Kidney capillary endothelial cell (primary cell): ENCODE measurements at places on chromosomes 16 and 17.

DNA sequence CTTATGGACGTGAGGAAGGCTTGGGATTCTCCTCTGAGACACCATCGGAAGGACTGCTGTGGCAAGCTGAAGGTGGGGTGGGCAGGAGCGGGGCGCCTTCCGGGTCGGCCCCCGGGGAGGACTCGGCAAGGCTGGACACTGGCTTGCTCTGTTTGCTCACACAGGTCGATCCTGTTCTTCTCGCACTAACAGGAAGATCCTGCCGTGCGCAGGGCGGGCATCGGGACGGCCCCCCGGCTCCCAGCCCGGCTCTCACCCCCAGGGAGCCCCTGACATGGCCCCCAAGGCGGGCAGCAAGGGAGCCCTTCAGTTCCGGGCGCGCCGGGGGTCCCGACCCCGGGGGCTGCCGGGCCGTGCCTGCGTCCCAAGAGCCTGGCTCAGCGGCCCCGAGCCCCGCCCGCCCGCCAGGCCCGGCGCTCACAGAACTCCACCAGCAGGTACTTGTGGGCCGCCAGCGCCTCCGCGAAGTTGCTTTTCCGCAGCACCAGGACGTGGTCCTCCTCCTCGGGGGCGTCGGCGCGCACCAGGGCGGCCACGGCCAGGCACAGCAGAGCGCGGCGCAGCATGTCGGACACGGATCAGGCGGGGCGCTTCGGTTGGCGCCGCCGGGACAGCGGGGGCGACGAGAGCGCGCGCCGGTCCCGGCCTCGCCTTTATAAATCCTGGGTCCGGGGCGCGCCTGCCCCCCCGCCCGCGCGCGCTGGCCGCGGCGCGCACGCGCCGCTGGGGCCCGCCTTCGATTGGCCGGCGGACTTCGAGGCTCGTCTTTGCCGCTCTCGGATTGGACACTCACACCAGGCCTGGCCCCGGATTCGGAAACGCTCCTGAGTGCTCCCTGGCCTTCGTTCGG, at the start of gene P4HB:
Gene P4HB (minus strand): TSS at position 630 of the 850 bp plus-strand sequence. CDS start 64 bp downstream, at position 566.
- no peak for DNase-seq

- DNase-seq = no peak
Measured at GRCh38 chr16:12513076-12513790, 290.5 kb downstream of the CPPED1 start.

DNA sequence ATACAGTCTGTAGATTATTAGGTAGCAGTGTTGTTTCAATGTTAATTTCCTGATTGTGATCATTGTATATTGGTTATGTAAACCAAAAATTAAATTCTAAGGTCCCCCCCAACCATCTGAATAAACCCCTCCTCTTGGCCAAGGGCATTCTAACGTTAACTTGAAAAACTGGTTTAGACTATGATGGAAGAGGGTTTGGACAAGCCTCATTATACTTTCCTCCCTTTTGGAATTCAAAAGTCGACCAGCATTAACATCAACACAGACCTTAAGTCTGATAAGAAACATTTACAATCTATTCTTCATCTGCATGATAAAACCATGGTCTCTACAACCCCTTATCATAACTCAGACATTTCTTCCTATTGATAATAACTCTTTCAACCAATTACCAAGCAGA, 20.6 kb upstream of the KIFC3 start:
- no peak for DNase-seq

GRCh38 chr17:40022961-40023541, 7.8 kb downstream of the CSF3 start:
- no peak for DNase-seq

GRCh38 chr17:3012926-3013581, 50.4 kb downstream of the OR1D5 start:
- DNase-seq = peak; percentile 56

- no peak for DNase-seq
Measured at GRCh38 chr16:56682703-56683397, 580 bp downstream of the MT1X start.

DNA sequence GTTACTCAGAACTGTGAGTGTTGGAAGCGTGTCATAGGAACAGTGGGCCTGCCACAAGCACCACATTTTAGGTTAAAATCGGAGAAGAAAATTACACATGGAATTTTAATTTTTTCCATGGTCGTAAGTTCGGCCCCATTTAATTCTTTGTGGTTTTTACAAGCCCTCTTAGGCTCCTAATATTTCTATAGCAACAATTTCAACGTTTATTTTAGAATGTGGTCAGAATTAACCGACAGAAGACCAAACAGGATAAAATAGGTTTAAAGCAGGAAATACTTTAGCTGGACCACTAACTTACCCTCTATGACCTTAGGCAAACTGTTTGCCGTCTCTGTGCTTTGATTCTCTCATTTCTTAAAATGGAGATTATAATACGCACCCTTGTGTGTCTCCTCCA, 69.9 kb downstream of the FTO start:
- no peak for DNase-seq

DNA sequence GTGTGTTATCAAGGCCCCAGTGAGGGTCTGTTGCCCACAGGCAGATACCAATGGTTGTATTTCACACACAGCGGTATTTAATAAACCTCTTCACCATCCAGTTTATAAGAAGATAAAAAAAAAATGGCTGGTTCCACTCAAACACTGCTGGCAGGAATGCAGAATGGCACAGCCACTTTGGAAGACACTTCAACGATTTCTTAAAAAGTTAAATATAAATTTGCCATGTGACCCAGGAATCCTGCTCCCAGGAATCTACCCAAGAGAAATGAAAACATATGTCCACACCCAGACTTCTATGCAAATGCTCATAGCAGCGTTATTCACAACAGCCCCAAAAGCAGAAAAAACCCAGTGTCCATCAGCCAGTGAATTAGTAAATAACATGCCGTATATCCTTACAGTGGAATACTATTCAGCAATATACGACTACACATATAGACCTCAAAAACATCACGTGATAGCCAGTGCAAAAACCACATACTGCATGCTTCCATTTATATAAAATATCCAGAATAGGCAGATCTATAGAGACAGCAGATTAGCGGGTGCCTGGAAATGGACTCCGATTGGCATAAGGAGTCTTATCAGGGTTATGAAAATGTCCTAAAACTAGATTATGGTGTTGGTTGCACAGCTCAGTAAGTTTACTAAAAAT, 38.7 kb downstream of the XYLT1 start:
- DNase-seq = no peak

DNA sequence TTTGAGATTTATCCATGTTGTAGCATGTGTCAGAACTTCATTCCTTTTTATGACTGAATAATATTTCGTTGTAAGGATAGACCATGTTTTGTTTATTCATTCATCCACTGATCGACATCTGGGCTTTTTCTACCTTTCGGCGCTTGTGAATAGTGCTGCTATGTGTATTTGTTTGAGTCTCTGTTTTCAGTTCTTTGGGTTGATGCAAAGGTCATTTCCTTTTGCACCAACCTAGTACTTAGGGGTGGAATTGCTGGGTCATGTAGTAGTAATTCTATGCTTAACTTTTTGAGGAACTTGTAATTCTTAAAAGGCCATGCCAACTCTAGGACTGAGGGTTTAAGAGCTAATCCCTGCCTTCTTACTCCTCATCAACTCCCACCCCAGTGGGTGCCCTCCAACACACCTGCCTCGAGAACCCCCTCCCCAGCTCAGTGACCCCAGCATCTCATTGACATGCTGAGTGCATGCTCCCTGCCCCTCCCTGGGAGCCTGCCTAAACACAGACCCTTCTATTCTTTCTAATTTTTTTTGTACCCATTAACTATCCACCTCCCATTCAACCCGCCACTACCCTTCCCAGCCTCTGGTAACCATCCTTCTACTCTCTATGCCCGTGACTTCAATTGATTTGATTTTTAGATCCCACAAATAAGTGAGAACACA, 51.2 kb downstream of the ABAT start:
- DNase-seq = no peak

- no peak for DNase-seq
Measured at GRCh38 chr17:50763716-50764475, 3.4 kb downstream of the ANKRD40CL start.

GRCh38 chr17:28908640-28909167, 5.8 kb upstream of the DHRS13 start:
- DNase-seq = no peak

GRCh38 chr16:57600048-57600835, 28.2 kb upstream of the ADGRG1 start:
- peak; percentile 45 for DNase-seq

DNA sequence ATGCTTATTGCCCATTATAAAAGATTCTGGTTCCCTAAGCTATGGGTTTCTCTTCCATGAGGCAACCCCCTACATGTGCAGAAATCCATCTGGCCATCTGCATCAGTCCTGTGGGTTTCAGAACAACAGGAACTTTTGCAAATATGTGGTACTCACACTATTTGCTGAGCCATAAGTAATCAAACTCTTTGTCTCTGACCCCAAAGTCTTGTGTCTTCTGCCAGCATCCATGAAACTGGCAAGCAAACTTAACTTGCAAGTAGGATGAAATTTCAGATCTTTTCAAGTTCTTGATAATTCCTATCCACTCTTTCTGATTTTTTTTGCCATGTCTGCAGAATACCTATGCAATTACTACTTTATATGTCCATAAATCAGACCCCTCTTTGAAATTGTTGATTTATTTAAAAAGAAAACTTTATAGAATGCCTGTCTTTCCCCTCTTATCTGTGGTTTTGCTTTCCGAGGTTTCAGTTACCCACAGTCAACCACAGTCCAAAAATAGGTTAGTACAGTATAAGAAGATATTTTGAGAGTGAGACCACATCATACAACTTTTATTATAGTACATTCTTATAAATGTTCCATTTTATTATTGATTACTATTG, 158.4 kb upstream of the IRX3 start:
- DNase-seq = no peak

DNA sequence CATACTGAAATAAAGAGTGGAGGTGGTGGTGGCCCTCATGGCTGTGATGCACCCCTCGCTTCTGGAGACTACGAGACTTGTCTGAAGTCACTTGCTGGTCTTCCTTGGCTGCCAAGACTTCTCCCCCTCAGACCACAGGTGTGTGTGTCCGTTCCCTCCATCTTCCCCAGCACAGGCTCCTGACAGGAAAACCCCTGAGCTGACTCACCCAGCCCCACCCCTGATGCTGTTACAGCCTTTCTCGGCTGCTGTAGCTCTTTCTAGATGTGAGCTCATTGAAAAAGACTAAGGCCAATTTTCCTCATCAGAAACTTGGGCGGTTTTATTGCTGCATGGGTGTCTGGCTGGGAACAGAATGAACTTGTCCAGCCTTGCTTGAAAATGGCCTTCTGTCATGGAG, 296.9 kb downstream of the TMEM114 start:
- DNase-seq = no peak

DNA sequence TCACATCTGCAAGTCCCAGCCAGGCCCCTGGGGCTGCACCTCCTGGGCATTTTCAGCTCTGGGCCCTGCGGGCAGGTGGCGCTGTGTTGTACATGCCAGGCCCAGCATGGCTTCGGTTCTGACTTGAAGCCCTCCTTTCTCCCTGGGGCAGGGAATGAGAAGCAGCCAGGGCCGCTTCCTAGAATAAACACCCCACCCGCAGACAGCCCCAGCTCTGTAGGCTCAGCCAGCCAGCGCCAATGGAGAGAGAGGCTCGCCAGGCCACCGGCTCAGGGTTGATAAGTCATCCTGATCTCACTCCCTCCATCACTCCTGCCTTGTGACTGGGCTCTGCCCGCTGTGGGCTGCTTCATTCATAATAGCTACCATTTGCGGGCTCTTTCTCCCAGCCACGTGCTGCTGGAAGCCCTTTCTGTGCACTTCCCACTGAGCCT, 6.0 kb upstream of the GLIS2 start:
- DNase-seq = no peak

- no peak for DNase-seq
Measured at GRCh38 chr17:76263896-76264295, 1.3 kb upstream of the UBALD2 start.

DNA sequence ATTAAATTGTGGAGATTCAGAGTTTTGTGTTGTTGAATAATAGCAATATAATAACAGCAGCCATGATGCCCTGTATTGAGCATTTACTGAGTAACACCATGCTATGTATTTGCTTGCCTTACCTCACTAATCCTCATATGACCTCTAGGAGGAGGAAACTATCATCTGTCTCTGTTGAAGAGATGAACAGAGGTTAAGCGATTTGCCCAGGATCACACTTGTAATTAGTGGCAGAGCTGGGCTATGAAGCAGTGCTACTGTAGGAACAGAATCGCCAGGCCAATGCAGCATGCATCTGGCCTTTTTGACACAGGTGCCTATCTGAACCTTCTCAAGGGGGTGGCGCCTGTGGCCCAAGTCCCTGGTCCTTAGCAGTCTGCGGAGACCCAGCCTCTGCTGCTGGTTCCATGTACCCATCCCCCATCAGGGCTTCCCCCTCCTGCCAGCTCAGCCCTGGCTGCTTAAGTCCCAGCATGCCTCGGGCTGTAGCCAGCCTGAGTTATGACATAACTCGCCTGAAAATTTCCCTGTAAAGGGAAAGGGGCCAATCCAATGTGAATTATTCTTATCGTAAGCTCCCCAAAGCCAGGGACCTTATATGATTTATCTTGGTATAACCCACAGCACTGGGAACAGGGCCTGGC, 50.4 kb upstream of the HS3ST2 start:
- no peak for DNase-seq

DNA sequence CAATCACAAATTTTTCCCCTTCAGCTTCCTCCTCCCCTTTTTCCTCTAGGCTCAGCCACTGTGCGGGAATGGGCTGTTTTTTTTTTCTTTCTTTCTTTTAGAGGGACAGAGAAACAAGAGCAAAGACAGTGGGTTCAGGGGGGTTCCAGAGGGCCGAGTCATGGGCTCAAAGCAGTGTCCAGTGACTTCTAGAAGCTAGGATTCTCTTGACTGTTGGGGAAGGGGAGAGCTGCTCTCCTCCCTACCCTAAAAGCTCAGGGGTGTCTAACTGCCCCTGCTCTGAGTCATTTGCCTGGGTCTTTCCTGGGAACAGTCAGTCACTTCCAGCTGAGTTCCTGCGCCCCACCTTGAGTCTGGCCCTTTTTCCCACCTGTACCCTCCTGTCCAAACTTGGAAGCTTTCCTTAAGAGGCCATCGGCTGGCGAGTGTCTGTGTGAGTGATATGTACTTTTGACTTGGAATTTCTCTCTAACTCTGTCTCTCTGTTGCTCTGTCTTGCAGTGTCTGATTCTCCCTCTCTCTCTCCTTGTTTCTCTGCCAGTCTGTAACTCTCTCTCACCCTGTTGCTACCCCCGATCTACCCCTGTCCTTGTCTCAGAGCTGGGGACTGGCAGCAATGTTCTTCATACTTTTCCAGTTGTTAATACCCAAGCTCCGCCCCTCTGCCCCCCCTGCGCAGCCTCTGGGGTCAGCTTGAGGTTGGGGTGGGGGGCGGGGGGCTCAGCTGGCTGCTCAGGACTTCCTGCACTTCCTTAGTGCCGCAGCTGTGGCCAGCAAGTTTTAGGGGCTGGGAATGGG, 2.4 kb downstream of the THRA start:
- DNase-seq = no peak
